ENCODE measurements at places on chromosomes 5 and 9.

DNA sequence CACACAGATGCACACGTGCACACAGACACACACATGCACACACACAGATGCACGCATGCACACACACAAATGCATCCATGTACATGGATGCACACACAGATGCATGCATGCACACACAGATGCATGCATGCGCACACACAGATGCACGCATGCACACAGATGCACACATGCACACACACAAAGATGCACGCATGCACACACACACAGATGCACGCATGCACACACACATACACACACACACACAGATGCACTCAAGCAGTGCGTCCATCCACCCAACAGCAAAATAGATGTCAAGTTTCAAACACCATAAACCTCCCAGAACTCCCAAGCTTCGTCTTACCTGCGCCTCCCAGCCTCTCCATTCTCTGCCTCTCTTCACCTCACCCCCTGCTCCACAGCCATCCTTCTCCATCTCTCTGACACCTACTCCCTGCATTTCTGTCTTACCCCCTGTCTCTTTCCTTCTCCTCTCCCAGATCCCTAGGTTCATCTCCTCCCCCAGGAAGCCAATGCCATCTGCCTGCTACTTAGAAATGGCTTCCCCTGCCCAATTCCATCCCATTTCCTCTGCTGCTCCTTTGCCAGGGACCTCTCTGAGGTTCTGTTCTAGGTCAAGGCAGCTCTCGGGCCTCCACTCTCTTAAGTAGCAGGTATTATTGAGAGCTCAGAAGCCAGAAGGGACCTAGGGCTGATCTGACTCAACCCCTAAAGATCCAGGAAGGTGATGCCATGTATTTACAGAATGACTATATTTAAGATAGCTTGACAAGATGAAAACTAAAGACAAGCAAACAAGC is 297.2 kb downstream of the MED10 start:
- DNase-seq = no peak

GRCh38 chr5:168885324-168886120 is 306.4 kb upstream of the PANK3 start:
- DNase-seq = no peak

DNA sequence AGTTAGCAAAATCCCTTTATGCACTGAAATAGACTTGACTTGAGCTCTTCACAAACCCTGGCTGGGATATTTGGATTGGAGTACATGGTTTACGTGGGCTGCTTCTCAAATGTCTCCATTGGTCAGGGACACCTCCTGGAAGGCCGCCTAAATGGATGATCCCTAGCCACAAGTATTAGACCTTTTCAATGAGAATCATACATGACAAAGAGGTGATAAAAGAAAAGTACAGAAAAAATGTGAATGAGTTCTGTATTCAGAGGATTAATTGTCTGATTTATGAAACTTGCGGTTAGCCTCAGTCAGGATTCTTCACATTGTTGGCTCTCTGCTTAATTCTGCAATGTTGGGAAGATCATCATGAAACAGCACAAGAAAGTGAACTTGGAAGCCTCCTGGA is 752.8 kb upstream of the ADAMTS16 start:
- no peak for DNase-seq

DNA sequence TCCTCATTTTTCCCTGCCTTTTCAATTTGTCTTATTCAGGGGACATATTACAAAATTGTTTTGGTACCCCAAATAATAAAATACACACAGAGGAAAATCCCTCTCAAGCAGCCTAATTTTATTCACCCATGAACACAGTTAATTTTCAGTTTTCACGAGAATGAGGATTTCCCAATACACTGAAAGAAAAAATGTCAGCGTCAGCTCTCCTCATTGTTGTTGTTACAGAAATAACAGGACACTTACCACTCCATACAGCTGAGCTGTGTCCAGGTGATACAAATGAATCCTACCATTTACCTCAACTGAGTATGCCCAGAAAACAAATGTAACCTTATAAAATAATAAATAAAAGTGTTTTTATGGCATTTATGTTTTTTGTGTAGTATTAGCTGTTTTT is 144.6 kb upstream of the PCA3 start:
- no peak for DNase-seq

DNA sequence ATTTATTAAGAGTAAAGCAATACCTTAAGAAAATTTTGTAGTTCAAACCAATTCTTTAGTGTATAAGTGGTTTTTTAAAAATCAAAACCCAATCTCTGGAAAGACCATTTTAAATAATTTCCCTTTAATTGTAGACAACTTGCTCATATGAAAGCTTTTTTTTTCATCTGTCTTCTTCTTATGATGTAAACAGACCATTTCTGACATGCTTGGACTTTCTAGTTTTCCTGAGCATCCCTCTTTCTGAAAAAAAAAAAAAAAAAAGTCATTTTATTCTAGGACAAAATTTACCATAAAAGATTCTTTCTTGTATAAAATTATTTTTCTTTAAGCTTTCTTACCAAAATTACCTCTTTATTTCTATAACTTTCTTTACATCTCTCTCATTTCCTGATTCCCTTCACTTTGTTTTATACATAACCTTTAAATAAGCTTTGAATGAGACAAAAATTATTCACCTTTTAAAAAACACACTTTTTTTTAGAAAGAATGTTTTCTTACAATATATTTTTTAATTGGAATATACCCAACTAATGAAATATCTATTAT is 67.5 kb downstream of the COL15A1 start:
- no peak for DNase-seq

- no peak for DNase-seq
Observed at GRCh38 chr5:72064801-72065570, 42.3 kb upstream of the MAP1B start.

DNA sequence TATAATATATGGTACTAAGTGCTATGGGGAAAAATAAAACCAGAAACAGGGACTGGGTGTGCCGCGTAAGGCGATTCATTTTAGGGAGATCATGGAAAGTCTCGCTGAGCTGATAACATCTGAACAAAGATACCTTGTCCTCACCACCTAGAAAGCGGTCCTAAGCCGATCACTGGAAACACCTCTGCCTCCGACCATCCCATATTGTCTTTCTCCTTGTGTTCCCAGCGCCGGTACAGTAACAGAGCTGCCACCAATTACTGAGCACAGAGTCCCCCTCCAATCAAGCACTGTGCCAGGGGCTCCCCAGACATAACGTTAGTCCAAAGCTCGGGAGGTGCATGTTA is 704 bp downstream of the CCDC112 start:
- DNase-seq = no peak

- DNase-seq = no peak
Observed at GRCh38 chr5:36214436-36214835, 27.3 kb downstream of the NADK2 start.

DNA sequence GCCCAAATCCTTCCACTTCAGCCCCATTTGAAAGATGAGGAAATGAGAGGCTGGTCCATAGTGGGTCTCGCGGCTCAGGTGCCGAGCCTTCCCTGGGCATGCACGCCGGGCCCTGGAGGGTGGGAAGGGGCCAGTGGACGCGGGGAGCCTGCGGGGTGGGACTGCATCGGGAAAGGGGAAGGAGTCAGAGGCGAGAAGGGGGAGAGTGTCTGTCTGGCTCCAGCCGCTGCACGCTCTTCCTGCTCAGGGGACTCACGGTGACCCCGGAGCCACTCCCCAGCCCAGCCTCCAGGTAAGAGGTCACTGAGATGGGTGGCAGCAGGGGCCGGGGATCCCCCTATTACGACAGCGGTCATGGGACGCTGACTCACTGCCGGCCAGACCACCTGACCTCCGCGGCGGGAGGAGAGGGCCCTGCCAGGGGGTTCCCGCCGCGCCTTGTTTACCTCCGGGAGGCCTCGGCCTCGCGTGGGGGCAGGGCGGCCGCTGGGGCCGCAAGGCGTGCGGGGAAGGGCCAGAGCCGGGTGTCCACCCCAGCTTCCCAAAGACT is 1.9 kb upstream of the SQSTM1 start:
- DNase-seq = peak; percentile 89

- DNase-seq = no peak
Observed at GRCh38 chr5:64634997-64635686, 55.2 kb upstream of the SHISAL2B start.

DNA sequence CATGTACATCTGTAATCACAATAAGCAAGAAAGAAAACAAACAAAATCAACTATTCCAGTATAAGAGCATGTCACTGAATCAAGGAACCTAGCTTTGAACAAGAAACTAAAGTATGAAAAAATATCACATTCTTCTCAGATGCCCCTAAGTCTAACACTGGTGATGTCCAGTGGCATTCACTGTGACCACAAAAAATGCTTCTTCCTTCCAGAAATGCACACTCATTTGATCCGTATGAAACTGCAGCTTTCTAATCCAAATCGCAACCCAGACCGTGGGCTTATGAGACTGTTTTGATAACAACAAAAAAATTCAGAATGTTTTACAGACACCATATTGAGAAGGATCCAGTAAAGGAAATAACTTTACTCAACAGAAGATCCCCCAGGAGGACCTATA is 320.1 kb upstream of the TARS1 start:
- no peak for DNase-seq

DNA sequence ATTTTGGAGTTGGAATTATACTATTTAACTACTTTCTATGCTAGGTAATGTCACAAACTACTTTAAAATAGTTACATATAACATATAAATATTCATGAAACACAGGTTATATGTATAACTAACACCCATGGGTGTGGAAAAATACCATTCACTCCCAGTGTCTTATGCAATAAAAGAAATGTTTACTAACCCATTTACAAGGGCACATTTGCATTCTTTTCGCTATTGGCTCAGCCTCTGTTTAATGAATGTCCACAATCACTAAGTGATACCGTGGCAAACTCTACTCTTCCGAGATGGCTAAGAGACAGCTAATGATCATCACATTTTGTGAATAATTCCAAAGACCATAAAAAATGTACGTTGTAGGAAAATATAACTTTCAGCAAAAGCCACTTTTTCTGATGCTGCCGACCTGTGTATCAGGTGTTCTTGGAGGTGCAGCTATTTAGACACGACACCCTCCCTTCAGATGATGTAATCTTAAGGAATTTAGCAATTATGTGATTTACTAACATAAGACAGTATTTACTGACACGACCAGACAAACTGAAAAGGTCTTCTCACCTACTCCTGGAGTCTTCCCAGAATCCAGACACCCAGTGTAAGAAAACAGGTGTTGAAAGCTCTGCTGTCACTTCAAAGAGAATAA is 121.7 kb upstream of the FAM120A start:
- no peak for DNase-seq

- no peak for DNase-seq
Observed at GRCh38 chr9:119227422-119227821, 141.8 kb downstream of the BRINP1 start.

DNA sequence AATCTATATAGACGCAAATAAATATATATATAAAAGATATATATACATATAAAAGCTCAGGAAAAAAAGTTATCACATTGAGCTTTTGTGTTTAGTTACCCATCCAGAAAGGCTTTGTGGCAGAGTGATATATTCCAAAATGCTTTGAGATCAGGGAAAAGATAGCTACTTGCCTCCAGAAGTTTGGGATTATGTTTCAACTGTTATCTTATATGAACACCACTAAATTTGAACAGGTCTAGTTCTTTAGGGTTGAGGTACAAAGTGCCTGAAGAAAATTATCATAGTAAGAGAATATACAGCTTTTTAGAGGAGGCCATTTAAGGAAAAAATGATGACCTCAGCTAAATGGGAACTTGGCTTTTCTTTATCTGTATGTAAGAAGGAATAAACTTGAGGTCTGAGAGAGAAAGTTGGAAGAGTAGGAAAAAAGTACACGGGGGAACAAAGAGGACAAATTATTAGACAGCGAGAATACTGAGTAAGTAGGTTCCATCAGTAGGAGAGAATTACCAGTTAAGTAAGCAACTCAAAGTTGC is 2.4 kb downstream of the ERP44 start:
- no peak for DNase-seq

- DNase-seq = no peak
Observed at GRCh38 chr9:113654605-113655428, 191.3 kb downstream of the RGS3 start.

- DNase-seq = no peak
Observed at GRCh38 chr9:108664309-108665255, 191.2 kb downstream of the ACTL7B start.

DNA sequence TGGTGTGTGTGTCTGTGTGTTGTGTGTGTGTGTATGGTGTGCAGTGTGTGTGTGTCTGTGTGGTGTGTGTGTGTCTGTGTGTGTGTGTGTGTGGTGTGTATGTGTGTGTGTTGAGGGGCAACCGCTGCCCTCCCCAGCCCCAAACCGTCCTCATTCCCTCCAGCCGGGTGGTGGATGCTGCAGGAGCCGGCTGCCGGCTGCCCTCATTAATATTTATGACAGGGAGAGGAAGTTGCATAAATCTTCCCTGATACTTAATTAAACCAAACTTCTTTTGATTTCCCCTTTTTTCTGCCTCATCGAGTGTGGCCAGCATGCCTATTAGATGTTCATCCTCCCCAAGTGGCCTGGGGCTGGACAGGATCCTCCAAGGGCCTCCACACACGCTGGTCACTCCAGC is 121.4 kb upstream of the MVB12B start:
- no peak for DNase-seq

DNA sequence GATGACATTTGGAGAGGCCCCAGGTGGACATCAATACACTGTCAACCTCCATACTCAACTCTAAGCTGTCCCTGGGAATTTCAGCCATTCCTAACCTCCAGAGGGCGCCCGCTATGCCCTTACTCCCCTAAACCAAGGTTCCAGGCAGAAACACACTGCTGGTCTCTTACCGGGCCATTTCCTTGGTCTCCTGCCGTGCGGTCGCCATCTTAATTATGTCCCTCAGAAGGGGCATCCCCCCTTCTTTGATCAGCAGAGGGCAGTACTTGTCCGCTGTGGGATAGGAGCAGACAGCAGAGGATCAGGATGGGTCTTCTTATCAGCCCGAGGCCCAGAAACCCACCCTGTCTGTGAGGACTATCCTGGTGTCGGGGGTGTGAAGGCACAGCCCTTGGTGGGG is 9.3 kb upstream of the ZDHHC12 start:
- no peak for DNase-seq

GRCh38 chr9:93461821-93462220 is 8.4 kb upstream of the FAM120AOS start:
- DNase-seq = no peak

- no peak for DNase-seq
Observed at GRCh38 chr5:154519359-154519758, 41.3 kb upstream of the HAND1 start.

GRCh38 chr5:169811680-169812079 is 168.6 kb downstream of the INSYN2B start:
- no peak for DNase-seq

GRCh38 chr9:36207546-36208012 is 16.9 kb downstream of the CLTA start:
- no peak for DNase-seq

GRCh38 chr5:96150007-96150406 is 188.4 kb upstream of the ELL2 start:
- no peak for DNase-seq

- no peak for DNase-seq
Observed at GRCh38 chr9:89115426-89115825, 63.2 kb downstream of the SHC3 start.

- no peak for DNase-seq
Observed at GRCh38 chr9:37029304-37029775, 4.7 kb downstream of the PAX5 start.

- no peak for DNase-seq
Observed at GRCh38 chr9:107807183-107807582, 317.6 kb upstream of the KLF4 start.

Data from stimulated activated CD8-positive, alpha-beta memory T cell treated with anti-CD3 and anti-CD28 coated beads, Interleukin-15, amount 100 ng/mL, for 48 hours (primary cell).